ENCODE measurements at places on chromosomes 12 and 14. TPM values are rescaled to one million over a fixed set of nuclear protein-coding genes. Genes with fewer than 3 reads are reported as not detected.

DNA sequence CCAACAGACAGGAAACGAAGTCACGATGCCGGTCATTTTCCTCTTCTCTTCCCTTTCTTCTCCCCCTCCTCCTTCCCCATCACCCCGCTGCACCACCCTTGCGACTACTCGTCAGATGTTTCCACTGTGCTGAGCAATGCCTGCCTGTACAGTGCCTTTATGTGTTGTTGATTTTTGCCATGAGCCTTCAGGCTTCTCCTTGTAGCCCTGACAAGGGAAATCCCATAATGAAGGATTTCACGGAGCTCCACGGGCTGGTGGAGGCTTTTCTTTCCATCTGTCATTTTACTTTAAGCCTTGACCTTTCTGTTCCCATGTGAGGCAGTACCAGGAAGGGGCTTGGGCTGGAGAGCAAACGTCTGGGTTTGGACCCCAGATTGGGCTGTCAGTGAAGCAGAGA lies 28.7 kb upstream of the CCND2 start:
- no peak for DNase-seq
- H3K4me3 ChIP-seq, result no peak overlapping the region
- H3K27me3 ChIP-seq, result peaks cover 8% of the 10 kb centered on the region
- H3K4me1 ChIP-seq, result peaks cover 26% of the 10 kb centered on the region
- H3K36me3 ChIP-seq, result no peaks in the 10 kb centered on the region

- DNase-seq, result no peak
- H3K4me3 ChIP-seq, result no peak overlapping the region
- H3K27me3 ChIP-seq, result no peaks in the 10 kb centered on the region
- peaks cover 24% of the 10 kb centered on the region for H3K4me1 ChIP-seq
- H3K36me3 ChIP-seq, result peaks cover 2% of the 10 kb centered on the region
Observed at GRCh38 chr14:39217214-39217879, 16.4 kb upstream of the MIA2 start.

- no peak overlapping the region for H3K4me3 ChIP-seq
- H3K27ac ChIP-seq, result no peak overlapping the region
- DNase-seq, result no peak
- H3K36me3 ChIP-seq, result no peaks in the 10 kb centered on the region
- H3K4me1 ChIP-seq, result peaks cover 3% of the 10 kb centered on the region
Observed at GRCh38 chr14:105354541-105354940, 40.0 kb downstream of the PACS2 start.

- DNase-seq, result no peak
- no peak overlapping the region for H3K4me3 ChIP-seq
- H3K4me1 ChIP-seq, result peaks cover 6% of the 10 kb centered on the region
- no peaks in the 10 kb centered on the region for H3K27me3 ChIP-seq
- H3K36me3 ChIP-seq, result no peaks in the 10 kb centered on the region
Observed at GRCh38 chr14:32230181-32230580, 27.1 kb upstream of the RNU6-8 start.

DNA sequence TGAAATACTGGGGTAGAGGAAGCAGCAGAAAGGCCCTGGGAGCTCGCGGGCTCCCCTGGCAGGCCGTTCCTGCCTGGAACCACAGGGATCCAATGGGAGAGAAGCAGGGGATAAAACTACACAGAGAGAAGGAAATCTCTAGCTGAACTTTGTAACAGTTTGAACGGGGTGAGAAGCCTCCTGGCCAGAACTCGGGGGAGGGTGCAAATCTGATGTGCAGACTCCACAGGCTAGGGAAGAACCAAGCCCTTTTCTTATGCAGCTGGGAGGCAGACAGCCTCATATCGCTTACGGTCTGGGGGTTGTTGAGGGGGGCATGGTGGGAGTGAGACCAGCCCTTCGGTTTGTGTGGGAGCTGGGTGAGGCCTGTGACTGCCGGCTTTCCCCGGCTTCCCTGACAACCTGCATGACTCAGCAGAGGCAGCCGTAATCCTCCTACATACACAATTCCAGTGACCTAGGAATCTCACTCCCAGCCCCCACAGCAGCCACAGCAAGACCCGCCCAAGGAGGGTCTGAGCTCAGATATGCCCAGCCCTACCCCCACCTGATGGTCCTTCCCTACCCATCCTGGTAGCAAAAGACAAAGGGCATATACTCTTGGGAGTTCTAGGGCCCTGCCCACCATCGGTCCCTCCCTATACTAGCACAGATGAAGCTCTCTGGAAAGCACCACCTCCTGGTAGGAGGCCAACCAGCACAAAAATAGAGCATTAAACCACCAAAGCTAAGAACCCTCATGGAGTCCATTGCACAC lies 143.0 kb downstream of the TMTC1 start:
- H3K27me3 ChIP-seq, result no peaks in the 10 kb centered on the region
- H3K4me3 ChIP-seq, result no peak overlapping the region
- no peak overlapping the region for H3K27ac ChIP-seq
- no peak for DNase-seq
- H3K36me3 ChIP-seq, result no peaks in the 10 kb centered on the region

DNA sequence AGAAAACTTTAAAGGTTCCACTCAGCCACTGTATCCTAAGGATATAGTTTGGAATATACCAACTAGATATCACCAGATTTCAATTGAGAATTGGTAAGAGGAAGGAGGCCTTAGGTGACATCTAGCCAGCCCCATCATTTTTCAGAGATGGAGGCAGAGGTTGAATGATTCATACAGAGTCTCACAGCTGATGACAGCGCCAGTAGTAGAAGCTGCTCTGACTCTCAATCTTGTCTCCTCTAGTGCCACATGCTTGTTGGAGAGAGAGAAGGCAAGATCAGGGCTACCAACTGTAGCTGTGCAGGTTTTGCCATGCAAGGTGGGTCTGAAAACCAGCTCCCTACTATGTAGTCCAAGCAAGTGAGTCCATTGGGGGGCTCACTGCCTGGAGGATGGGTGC lies 6.1 kb downstream of the FRMD6 start:
- no peak overlapping the region for H3K27ac ChIP-seq
- DNase-seq, result no peak
- peaks cover 31% of the 10 kb centered on the region for H3K27me3 ChIP-seq
- H3K4me1 ChIP-seq, result peaks cover 20% of the 10 kb centered on the region
- H3K4me3 ChIP-seq, result no peak overlapping the region

- no peaks in the 10 kb centered on the region for H3K36me3 ChIP-seq
- no peak overlapping the region for H3K4me3 ChIP-seq
- H3K27ac ChIP-seq, result no peak overlapping the region
- no peaks in the 10 kb centered on the region for H3K27me3 ChIP-seq
- DNase-seq, result no peak
Observed at GRCh38 chr14:45970621-45971020, 681.0 kb downstream of the RPL10L start.

DNA sequence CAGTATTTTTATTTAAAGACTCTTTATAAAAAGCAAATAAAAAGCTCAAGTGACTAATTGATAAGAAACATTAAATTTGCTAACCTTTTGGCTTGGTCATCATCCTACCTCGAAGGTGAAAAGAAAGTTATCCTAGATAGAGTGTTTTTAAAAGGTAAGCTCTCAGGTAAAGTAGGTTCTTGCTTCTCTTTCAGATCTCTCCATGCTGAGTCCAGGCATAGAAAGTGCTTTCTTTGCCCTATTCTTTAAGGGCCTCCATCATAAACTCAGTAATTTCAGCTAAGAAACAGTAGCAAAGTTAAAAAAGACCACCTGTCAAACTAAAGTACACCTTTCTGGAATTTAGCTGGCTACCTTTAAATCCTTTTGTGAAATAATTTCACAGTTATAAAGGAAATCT lies 20.6 kb upstream of the ANHX start:
- no peaks in the 10 kb centered on the region for H3K4me1 ChIP-seq
- H3K4me3 ChIP-seq, result no peak overlapping the region
- no peak overlapping the region for H3K27ac ChIP-seq
- DNase-seq, result no peak

The CDH24 gene
- total RNA-seq, result 1.8 TPM

- peaks cover 51% of the 10 kb centered on the region for H3K4me1 ChIP-seq
- H3K36me3 ChIP-seq, result peaks cover 61% of the 10 kb centered on the region
- no peaks in the 10 kb centered on the region for H3K27me3 ChIP-seq
- no peak overlapping the region for H3K4me3 ChIP-seq
Observed at GRCh38 chr12:121217063-121217462, 7.1 kb downstream of the P2RX4 start.

DNA sequence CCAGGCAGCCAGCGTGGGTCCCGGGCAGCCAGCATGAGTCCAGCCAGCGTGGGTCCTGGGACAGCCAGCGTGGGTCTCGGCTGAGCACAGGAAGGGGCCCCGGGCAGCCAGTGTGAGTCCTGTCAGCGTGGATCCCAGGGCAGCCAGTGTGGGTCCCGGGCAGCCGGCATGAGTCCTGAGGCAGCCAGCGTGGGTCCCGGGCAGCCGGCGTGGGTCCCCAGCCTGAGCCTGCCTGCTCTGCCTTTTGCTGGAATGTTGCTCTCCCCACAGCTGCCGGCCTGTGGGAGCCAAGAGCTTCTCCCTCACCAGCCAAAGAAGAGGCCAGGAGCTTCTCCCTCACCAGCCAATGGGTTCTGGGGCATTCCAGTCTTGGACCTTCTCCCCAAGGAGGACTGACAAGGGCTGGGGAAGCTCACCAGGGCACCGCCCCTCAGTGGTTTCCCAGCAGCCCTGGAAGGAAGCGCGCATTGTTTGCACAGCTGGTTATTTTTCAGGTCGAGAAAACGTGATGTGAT lies 15.0 kb upstream of the RFLNA start:
- no peak overlapping the region for H3K27ac ChIP-seq
- H3K4me1 ChIP-seq, result peaks cover 2% of the 10 kb centered on the region
- no peak overlapping the region for H3K4me3 ChIP-seq
- no peak for DNase-seq

GRCh38 chr12:24226745-24227350 lies 277.4 kb upstream of the SOX5 start:
- no peaks in the 10 kb centered on the region for H3K27me3 ChIP-seq
- no peak for DNase-seq
- no peaks in the 10 kb centered on the region for H3K36me3 ChIP-seq
- no peak overlapping the region for H3K4me3 ChIP-seq

DNA sequence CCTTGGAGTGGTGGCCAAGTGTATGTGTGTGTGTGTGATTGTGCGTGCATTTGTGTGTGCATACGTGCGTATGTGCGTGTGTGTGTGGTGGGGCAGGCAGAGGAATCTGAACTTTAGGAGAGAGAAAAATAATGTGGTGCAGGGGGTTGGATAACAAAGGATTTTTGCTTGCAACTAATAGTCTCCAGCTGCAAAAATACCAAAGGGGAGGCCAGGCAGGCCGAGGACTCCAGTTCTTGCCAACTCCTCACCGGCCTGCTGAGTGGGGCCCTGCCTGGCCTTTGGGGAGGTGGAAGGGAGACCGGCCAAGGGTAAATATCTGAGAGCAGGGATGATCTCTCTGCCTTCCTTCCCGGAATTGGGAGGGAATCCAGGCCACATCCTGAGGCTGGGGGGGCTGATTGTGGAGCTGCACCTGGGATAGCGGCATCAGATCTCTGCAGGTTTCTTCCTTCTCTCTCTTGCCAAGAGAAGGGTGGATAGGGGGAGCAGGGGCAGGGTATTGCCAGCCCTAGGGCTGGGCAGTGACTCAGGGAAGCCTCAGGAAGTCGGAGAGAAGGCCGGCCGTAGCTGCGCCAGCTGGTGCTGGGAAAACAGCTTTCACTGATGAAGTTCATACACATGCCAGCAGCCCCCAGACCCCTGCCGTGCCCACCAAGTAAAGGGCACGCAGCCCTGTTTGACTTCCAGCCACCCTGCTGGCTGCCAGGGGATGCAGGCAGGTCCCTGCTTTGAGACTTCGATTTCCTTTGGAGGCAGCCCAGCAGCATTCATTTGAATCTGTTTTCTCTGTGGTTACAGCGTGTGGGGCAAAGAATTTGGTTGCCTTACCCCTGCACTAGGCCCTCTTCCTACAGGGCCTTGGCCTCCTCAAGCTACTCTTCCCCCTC lies 4.6 kb upstream of the LRP1-AS start:
- peaks cover 5% of the 10 kb centered on the region for H3K4me1 ChIP-seq
- peaks cover 3% of the 10 kb centered on the region for H3K27me3 ChIP-seq
- H3K4me3 ChIP-seq, result no peak overlapping the region
- no peaks in the 10 kb centered on the region for H3K36me3 ChIP-seq

DNA sequence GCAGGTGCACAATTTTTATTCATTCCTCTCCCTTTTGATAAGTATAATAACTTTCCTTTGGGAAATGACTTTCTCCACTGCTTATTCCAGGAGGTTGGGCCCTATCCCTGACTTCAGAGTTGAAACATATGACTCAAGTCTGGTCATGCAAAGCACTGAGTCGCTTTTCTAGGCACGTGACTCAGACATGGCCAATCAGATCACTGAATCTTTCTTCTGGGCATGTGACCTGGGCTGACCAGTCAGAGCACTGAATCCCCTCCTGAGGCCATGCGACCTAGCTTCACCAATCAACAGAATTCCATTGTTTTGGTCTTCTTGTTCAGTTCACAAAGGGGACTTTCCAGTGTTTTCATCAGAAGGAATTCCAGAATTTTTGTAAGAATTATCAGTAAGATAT lies 377.1 kb upstream of the KITLG start:
- H3K36me3 ChIP-seq, result no peaks in the 10 kb centered on the region
- no peak overlapping the region for H3K4me3 ChIP-seq
- H3K27me3 ChIP-seq, result peaks cover 5% of the 10 kb centered on the region
- no peak overlapping the region for H3K27ac ChIP-seq
- no peak for DNase-seq

DNA sequence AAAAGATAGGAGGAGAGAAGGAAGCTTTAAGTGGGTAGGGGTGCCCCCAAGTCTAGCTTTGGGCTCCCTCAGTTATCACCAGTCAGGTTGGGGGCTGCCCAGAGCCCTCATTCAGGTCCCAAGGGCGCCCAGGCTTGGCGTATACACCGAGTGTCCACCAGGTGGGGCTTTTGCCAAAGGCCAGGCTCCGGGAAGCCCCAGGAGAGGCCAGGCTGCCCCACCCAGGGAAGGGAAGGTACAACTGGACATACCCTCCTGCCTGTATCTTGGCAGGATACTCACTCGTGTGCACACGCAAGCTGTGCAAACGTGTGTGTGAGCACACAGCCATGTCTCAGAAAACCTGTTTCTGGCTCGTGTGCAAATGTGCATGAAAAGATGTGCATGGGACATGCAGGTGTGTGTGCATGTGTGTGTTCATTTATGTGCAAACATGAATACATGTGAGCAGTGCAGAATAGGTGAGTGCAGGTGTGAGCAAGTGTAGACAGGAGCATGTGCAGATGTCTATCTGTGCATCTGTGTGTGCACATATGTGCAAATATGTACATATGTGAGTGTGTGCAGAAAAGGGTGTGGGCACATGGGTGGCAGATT lies 103.9 kb upstream of the MYL2 start:
- no peaks in the 10 kb centered on the region for H3K36me3 ChIP-seq
- no peak overlapping the region for H3K27ac ChIP-seq
- no peak overlapping the region for H3K4me3 ChIP-seq
- peaks cover 19% of the 10 kb centered on the region for H3K27me3 ChIP-seq

GRCh38 chr14:20262642-20263128 lies 23.6 kb downstream of the OR11H4 start:
- no peaks in the 10 kb centered on the region for H3K4me1 ChIP-seq
- H3K36me3 ChIP-seq, result no peaks in the 10 kb centered on the region
- no peaks in the 10 kb centered on the region for H3K27me3 ChIP-seq
- H3K27ac ChIP-seq, result no peak overlapping the region
- H3K4me3 ChIP-seq, result no peak overlapping the region
- no peak for DNase-seq

The MBIP gene
- total RNA-seq, result 18.3 TPM

The SLC22A17 gene
- 0.94 TPM for total RNA-seq

The C14orf132 gene
- total RNA-seq, result 0.42 TPM

- peaks cover under 1% of the 10 kb centered on the region for H3K4me1 ChIP-seq
- H3K27ac ChIP-seq, result no peak overlapping the region
- H3K4me3 ChIP-seq, result no peak overlapping the region
- DNase-seq, result no peak
Observed at GRCh38 chr12:40153432-40153831, 47.6 kb upstream of the SLC2A13 start.

Data from activated CD8-positive, alpha-beta T cell treated with anti-CD3 and anti-CD28 coated beads, Interleukin-2, amount 10 ng/mL, durations not matched to agents 7 days and 5 days (primary cell).